Activated naive CD8-positive, alpha-beta T cell treated with anti-CD3 and anti-CD28 coated beads for 36 hours (primary cell): ENCODE measurements at places on chromosomes 7 and 10. TPM values are rescaled to one million over a fixed set of nuclear protein-coding genes. Genes with fewer than 3 reads are reported as not detected.
A peak's percentile ranks its signal among the peaks of the same experiment; 100 is the strongest.

The NAMPT gene
- total RNA-seq: 590 TPM

The PLXDC2 gene
- total RNA-seq: not detected

The ITPRID1 gene
- not detected for total RNA-seq

The MBL2 gene
- not detected for total RNA-seq

The CDHR1 gene
- 0.91 TPM for total RNA-seq

The BMI1 gene
- 59.6 TPM for total RNA-seq

DNA sequence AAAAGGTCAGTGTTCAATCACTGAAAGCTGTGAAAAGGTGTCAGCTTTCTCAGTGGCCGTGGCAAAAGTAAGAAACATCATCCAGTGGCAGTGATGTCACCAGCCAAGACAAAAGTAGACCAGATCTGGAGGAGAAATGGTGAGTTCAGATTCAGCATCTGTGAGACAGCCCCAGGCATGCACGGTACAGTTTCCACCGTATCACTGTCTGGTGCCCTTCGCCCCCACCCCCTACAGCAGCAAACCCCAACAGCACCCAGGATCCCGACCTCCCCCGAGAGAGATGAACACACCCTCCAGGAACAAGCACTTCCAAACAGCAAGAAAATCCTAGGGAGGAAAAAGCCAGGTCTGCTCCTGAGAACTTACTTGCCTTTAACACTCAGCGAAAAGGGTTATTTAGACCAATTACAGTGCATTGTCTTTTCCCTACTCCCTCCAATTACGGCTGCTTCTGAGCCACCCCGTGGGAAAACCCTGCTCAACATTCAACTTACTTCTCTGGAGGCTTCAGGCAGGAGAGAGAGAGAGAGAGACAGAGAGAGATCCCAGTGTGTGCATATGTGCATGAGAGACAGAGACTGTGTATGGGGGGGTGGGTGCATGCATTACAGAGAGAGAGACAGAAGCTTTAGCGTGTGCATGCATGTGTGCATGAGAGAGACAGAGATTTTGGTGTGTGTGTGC lies 189.6 kb downstream of the GRID1 start:
- H3K36me3 ChIP-seq: no peaks in the 10 kb centered on the region
- H3K27me3 ChIP-seq: no peaks in the 10 kb centered on the region
- H3K4me1 ChIP-seq: no peaks in the 10 kb centered on the region
- H3K27ac ChIP-seq: no peak overlapping the region

- no peak overlapping the region for H3K4me3 ChIP-seq
- H3K4me1 ChIP-seq: no peaks in the 10 kb centered on the region
- H3K27ac ChIP-seq: no peak overlapping the region
- no peaks in the 10 kb centered on the region for H3K27me3 ChIP-seq
- DNase-seq: no peak
- no peaks in the 10 kb centered on the region for H3K36me3 ChIP-seq
Observed at GRCh38 chr10:82759050-82759449, 884.1 kb downstream of the NRG3 start.

DNA sequence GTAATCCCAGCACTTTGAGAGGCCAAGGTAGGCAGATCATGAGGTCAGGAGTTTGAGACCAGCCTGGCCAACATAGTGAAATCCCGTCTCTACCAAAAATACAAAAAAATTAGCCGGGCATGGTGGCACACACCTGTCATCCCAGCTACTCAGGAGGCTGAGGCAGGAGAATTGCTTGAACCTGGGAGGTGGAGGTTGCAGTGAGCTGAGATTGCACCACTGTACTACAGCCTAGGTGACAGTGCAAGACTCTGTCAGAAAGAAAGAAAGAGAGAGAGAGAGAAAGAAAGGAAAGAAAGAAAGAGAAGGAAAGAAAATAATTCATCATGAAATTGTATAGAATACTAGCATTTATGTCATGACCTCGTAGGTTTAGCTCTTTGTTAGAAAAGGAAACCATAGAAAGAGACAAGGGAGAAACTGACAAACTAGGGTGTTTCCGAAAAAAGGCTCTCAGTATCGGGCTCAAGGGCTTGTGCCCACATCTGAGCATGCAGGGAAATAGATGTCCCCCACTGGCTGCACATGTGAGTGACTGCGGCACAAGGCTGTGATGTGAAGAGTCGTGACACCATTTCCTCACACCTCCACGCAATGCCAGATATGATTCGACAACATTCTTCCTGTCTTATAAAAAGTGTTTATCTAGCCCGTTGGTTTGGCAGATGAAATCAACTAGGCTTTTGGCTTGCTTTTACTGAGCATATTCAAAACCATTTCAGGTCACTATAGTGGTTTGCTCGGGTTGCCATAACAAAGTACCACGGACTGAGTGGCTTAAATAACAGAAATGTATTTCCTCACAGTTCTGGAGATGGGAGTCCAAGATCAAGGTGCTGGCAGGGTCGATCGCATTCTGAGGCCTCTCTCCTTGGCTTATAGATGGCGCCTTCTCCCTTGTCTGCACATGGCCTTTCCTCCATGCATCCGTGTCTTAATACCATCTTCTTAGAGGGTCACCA lies 2.0 kb downstream of the SRGN start:
- H3K27ac ChIP-seq: peak overlapping the region; percentile 96
- no peaks in the 10 kb centered on the region for H3K27me3 ChIP-seq
- H3K4me3 ChIP-seq: peak overlapping the region; percentile 94
- peaks cover 50% of the 10 kb centered on the region for H3K36me3 ChIP-seq

DNA sequence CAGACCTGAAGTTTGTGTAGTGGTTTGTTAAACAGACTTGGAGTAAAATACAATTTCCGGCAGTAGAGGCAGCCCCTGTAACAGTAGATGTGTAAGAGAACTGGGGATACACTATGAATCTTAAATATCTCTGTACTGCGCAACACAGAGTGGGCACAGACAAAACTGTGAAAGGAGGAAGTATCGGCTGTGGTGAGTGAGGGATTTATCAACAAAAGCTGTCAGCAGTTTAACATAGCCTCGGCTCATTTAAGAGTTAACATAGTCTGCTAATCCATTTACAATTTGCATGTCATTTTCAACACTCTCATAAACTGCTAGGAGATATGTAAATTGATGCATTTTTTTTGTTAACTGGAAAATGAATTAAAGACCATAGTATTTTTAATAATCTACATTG lies 225.2 kb downstream of the ZWINT start:
- H3K4me3 ChIP-seq: no peak overlapping the region
- no peak for DNase-seq
- no peaks in the 10 kb centered on the region for H3K36me3 ChIP-seq
- no peaks in the 10 kb centered on the region for H3K4me1 ChIP-seq

DNA sequence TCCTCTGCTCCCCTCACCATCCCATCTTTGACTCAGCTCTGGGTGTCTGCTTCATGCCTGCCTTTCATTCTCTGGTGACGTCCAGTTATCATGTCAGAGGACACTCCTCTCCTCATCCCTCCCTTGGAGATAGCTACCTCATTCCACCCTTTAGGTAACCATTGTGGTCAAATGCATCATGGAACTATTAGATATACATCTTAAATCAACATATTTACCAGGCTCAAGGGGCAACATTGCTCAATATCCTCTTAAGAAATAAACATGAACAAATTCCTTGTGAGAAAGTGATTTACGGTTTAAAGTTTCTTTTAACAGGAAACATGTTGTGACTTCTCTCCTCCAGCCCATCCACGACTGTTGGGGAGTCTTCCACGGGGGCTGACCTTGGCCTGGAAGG lies 511.6 kb upstream of the IGFBP3 start:
- no peaks in the 10 kb centered on the region for H3K36me3 ChIP-seq
- H3K27ac ChIP-seq: no peak overlapping the region
- DNase-seq: no peak
- no peak overlapping the region for H3K4me3 ChIP-seq
